Substantia nigra (tissue), 51 donors: ENCODE measurements at places on chromosomes 7 and 10.

GRCh38 chr10:128324058-128324827, 198.0 kb upstream of the MKI67 start:
- peak; percentile 5 for DNase-seq

DNA sequence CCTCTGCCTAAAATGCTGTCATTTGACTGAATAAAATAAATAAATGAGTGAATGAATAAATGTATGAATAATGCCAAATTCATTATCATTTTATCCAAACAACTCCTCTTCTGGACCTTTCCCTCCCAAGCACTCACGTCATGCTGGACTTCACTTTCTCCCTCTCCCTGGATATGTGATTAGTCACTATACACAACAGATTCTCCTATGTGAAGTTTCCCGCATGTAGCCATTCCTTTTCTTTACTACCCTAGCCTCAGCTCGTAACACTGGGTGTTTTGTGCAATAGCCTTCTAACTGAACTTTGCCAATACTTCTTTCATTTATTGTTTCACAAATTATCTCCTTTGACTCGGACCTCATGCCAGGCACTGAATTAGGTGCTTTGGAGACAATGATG, 87.6 kb upstream of the IL6 start:
- no peak for DNase-seq

- DNase-seq: no peak
These were observed 168.6 kb downstream of the LRMDA start for GRCh38 chr10:75599875-75600648.

GRCh38 chr10:78366663-78367411, 333.2 kb downstream of the RPS24 start:
- no peak for DNase-seq

GRCh38 chr10:4588824-4589223, 237.2 kb upstream of the AKR1E2 start:
- no peak for DNase-seq

- no peak for DNase-seq
These were observed 102.0 kb downstream of the PKD1L1 start for GRCh38 chr7:47846138-47846836.

GRCh38 chr10:29328983-29329382, 40.1 kb downstream of the LYZL1 start:
- DNase-seq: no peak

- no peak for DNase-seq
These were observed 348.4 kb upstream of the NPSR1 start for GRCh38 chr7:34309584-34309983.

GRCh38 chr7:73822319-73823173, 8.2 kb upstream of the CLDN4 start:
- no peak for DNase-seq

- DNase-seq: no peak
These were observed 148.8 kb upstream of the TNRC18 start for GRCh38 chr7:5572439-5572838.

GRCh38 chr10:91313-91712, 42.2 kb upstream of the TUBB8 start:
- DNase-seq: no peak

DNA sequence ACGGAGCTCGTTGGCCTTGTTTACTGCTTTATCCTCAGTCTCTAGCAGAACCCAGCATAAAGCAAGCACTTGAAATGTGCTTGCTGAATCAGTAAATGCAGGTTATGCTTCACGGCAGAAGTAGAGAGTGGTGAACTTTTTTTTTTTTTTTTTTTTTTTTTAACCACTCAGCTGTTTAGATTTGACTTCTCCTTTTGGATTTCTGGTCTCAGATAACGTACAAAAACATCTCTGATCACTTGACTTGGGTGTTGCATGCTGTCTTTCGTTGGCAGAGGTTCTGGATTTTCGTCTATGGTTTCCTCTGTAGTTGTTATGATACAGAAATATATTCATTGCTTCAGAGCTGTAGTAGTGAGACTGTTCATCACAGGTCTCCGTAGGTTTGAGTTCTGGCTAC, 242.5 kb upstream of the HABP2 start:
- DNase-seq: no peak

GRCh38 chr10:75525067-75525466, 93.6 kb downstream of the LRMDA start:
- DNase-seq: no peak
